Stimulated activated CD4-positive, alpha-beta T cell treated with anti-CD3 and anti-CD28 coated beads, Interleukin-12 subunit alpha, Interleukin-12 subunit beta, amount 100 ng/mL, for 24 hours (primary cell): ENCODE measurements at places on chromosomes 4 and X.

GRCh38 chr4:128846063-128846462, 36.6 kb downstream of the JADE1 start:
- no peak for DNase-seq

DNA sequence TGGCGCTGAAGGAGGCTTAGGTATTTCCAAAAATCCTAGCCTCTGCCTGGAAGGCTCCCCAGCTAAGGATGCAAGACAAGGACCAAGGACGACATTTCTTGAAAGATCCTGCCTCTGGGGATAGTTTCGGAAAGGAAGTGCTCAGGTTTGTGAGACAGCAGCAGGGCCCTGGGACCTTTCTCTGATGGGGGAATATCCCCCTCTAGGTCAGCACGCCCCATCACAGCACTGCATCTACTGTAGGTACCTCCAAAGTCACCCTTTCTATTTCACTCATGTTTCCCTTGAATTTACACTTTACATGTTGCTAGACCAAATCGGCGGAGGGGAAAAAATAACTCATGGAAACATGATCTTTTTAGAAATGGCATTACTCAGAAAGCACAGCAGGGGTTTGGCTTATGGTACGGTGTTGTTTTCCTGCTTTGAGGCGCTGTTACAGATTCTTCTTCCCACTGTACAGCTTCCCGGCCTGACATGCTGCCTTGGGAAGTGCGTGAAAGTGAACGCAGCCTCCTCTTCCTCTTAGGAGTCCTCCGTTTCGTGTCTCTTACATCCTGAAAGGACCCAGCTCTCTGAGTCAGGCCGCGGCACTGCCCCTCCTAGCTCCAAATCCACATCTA, 77.2 kb upstream of the DHRSX start:
- no peak for DNase-seq

GRCh38 chr4:173919861-173920260, 363.6 kb downstream of the FBXO8 start:
- DNase-seq: no peak

DNA sequence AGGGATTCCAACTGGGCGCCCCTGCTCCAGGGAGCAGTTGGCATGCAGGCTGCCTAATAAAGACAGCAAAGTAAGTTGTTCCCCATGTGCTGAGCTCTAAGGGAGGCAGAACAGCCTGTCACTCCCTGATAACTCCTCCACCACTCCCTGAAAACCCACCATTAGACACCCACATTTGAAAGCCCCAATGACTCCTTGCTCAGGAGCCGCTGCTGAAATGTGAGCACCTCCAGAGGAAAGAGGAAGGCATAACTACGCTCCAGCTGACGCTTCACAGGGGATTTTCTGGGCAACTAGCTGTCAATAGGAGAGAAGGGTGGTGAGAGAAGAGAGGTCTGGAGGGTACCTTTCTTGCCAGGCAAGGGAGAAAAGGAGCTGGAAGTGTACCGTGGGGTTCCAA, 62.5 kb downstream of the NPY1R start:
- DNase-seq: no peak

DNA sequence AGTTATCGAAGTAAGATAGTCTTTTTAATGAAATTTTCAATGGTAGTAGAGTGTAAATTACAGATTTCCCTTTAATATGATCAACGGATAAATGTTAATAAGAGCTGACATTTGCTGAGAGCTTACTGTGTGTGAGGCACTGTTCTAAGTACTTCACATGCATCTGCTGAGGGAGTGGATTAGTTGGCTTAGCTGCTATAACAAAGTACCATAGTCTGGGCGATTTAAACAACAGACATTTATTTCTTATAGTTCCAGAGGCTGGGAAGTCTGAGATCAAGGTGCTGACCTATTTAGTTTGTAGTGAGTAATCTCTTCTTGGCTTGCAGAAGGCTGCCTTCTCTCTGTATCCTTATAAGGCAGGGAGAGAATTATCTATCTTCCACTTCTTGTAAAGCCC, 174.3 kb downstream of the CEP135 start:
- no peak for DNase-seq

DNA sequence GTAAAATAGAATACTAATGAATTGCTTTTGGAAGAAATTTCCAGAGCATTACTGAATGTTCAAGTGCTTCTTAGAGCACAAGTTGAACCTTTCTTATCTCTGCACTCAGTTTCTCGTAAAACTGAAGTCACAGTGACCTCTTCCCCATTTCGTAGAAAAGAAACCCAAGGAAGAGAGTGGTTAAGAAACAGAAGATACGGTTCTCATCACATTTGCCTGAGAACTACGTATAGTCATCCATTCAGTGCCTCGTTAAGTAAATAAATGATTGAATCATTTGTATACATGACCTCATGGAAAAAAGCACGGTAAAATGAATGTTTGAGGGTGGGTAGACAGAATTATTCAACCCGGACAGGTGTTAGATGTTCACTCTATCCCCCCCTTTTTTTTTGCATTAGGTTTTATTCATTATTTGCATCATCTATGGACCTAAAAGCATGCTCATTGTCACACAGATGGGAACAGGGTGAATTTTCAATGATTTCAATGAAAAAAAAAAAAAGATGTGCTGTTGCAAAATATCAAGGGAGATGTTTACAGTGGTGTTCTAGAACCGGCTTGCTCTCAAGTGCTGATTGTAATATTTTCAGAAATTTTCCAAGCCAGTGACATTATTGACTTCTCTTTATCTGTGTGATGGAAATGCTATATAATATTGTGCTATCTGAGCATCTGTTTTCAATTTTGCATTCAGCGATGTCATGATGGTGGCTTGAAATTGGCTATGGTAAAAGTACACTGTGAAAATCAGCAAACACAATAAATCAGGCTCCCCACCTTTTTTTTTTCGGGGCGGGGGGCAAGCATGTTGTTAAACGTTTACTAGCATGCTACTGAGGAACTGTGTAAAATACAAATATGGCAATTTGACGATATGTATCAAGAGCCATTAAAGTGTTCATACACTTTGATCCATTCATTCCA, 4.3 kb downstream of the RHOH start:
- DNase-seq: no peak

- no peak for DNase-seq
These were observed 100.2 kb upstream of the IL13RA1 start for GRCh38 chrX:118627084-118627758.

DNA sequence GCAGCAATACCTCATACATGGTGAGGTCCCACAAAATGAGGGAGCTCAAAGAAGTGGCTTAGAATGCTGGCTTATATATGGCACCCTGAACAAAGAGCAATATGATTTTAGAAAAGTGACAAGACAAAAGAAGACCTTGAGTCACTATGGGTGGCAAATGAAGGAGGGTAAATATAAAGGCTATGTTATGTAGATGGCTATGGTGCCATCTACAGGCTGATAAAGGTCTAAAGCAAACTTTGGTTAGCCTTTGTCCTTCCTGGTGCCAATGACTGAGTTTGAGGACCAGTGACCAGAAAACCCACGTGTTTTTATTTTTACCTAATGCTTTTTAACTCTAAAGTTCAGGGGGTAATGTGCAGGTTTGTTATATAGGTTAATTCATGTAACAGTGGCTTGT, 151.8 kb downstream of the CCNG2 start:
- DNase-seq: no peak

GRCh38 chr4:158259955-158260575, 49.8 kb downstream of the TMEM144 start:
- DNase-seq: no peak

DNA sequence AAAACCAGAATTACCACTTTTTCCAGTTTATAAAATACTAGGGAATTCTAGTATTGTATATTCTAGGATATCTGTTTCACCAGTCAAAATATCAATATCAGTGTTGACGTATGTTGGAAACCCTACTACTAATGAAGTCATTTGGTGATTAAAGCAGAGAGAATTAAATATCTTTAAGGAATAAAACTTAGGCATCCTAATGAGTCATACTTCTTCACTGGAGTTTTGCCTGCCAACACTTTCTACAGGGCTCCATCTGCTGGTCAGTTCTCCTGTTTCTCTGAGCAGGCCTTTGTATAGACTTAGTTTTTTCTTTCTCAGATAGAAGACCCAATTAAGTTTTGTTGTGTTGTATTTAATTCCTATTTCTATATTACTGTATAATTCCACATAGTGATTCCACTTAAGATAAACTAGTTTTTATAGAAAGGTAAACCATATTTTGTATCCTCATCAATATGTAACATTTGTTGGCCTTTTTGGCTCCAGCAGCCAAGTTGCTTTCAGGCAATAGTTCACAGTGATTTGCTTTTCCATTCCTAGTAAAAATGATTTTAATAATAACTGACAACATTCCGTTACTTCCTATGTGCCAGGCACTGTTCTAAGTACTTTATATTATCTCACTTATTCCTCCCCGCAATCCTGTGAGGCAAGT, 3.5 kb downstream of the AP1AR start:
- DNase-seq: no peak

GRCh38 chr4:80086296-80086695, 13.3 kb upstream of the ANTXR2 start:
- DNase-seq: no peak

DNA sequence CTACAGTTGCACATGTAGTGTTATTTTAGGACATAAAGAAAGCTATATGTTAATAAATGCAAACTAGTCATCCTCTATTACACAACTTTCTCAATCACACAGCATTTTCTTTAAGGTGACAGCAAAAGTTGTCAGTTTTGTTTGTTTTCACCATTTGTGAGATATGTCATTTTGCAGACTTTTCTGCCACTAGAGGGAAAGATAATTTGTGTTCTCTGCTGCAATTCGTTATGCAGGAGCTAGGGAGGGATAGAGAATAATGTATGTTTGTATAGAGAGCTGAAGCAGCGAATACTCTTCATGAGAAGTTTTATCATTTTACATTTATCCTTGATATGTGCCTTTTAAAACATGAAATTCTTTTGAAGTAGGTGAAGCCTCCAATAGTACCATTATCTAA, 670.6 kb upstream of the ATOH1 start:
- DNase-seq: no peak

DNA sequence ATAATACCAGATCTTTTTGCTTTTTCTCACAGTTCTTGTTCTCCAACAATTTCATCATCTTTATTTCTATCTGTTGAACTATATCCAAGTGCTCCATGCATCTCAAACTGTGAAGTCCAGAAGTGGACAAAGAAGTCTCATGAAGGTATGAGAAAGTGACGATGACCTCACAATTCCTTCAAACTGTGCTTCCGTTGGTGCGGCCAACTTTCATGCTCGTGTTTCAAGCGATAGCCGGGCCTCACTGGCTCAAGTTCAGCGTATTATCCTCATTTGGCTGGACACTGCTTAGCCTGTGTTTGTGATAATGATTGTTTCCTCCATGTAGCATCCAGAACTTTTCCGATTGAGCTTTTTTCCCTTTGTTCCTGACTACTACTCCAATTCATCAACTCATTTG, 143.1 kb downstream of the PALLD start:
- DNase-seq: no peak

GRCh38 chr4:100188829-100189228, 1.4 kb downstream of the DDIT4L start:
- no peak for DNase-seq
